ENCODE measurements at places on chromosomes 2 and 18.
A peak's percentile ranks its signal among the peaks of the same experiment; 100 is the strongest.

- no peak for DNase-seq
Measured at GRCh38 chr2:161870401-161870930, 203.5 kb downstream of the DPP4 start.

- DNase-seq, result no peak
Measured at GRCh38 chr18:46678785-46679399, 21.9 kb upstream of the LOXHD1 start.

- DNase-seq, result no peak
Measured at GRCh38 chr2:105712981-105713596, 31.6 kb upstream of the NCK2 start.

GRCh38 chr2:16650287-16651249, 15.1 kb downstream of the CYRIA start:
- DNase-seq, result no peak

DNA sequence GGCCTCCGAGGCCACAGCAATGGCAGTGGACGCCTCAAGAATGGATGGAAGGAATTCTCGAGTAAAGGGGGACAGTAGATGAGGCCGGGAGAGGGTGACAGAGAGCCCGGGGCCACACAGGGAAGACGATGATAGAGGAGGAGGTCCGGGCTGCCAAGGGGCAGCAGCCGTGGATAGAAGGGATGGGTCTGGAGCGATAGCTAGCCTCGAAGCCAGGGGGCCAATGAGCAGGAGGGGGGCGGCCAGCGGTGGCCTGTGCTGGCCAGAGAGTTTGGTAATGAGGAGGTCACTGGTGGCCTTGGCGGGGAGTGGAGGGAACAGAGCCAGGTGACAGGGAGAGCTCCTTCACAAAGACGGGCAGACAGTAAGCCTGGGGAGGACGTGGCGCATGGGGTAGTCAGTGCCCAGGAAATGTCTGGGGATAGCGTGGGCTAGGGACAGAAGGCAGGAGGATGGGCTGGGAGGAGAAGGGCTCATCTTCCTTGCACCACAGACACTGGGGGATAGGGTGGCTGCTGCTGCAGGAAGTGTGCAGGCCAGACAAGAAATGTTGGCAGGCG, 87.8 kb upstream of the ASB18 start:
- no peak for DNase-seq

- peak; percentile 36 for DNase-seq
Measured at GRCh38 chr18:69757733-69758132, 189.9 kb downstream of the CD226 start.

DNA sequence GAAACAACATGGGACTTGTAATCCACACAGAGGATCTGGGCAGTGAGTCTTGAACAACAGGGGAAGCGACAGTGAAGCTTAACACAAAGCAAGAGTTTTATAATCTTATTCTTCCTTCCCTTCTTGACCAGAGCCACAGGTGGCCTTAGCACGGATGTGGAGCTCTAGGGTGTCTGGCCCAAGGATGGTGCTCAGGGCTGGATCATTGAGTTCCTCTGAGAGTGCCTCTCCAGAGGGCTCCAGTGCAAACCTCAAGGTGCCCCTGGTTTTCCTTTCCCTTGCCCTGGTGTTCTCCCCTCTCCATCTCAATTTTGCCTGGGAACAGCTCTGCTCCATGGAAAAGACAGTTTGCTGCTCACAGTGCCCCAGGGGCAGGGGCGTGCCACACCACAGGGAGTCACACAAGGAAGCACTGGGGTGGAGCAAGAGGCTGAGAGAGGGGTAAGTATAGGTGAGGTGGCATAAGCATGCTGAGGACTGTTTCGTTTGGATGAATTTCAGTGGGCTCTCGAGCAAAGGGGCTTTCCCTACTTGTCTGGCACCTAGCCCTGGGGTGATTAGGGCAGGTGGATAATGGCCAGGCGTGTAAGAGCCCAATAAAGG, 88.6 kb upstream of the B3GNT7 start:
- no peak for DNase-seq

DNA sequence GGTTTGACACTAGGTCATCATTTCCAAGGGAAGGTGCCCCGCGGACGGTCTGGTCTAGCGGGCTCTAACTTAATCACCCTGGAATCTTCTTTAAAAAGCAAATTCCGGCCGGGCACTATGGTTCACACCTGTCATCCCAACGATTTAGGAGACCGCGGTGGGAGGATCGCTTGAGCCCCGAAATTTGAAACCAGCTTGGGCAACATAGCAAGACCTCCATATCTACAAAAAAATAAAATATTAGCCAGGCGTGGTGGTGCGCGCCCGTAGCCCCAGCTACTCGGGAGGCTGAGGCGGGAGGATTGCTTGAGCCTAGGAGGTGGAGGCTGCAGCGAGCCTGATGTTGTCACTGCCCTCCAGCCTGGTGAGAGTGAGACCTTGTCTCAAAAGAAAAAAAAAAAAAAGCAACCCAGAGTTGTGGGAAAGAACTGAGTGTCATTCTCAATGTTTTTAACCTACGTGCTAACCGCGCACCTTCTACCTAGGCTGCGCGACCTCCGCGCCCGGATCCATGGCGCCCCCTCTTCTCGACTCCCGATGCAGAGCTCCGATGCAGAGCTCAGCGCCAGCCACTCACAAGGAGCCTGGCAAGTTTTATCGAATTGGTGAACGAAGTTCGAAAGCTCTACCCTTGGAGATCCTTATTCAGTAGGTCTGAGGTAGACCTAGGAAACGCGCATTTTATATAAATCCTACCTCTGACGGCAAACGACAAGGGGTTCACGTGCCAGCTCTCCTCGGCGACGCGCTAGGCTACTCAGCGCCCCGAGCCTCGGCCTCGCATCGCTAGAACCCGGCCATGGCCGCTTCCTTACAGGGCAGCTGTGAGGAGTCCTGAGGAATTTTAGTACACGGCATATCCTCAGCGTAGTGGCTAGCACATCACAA, 888 bp upstream of the TWSG1 start:
- no peak for DNase-seq

GRCh38 chr18:32804134-32804888, 31.5 kb upstream of the KLHL14 start:
- no peak for DNase-seq

- DNase-seq, result no peak
Measured at GRCh38 chr18:7201096-7201495, 29.8 kb upstream of the LRRC30 start.

DNA sequence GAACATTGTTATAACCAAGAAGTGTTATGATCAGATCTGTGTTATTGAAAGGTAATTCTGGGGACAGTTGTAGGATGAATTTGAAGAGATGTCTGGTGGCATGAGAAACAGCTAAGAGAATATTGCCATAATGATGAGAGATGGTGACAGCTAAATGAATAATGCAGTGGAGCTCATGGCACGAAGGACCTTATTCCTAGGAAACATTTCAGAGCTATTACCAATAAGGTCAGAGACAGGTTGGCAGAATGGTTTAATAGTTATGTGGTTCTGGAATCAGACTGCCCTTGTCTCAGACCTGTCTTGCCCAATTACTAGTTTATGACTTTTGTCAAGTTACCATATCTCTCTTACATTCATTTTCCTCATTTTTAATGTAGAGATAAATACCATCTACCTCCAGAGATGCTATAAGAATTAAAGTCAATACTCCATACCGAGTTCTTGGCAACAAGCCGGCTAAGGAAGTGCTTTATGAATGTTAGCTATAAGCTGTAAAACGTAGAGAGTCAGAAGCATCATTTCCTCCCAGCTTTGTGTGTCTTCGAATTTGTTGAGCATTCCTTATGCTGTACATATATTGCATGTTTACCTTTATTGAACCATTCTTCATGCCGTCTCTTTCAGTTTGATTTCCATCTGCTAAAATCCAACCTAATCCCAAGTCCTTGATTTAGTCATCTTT, 73.6 kb upstream of the COL5A2 start:
- no peak for DNase-seq

- DNase-seq, result no peak
Measured at GRCh38 chr2:240247241-240247867, 106.9 kb upstream of the OTOS start.

DNA sequence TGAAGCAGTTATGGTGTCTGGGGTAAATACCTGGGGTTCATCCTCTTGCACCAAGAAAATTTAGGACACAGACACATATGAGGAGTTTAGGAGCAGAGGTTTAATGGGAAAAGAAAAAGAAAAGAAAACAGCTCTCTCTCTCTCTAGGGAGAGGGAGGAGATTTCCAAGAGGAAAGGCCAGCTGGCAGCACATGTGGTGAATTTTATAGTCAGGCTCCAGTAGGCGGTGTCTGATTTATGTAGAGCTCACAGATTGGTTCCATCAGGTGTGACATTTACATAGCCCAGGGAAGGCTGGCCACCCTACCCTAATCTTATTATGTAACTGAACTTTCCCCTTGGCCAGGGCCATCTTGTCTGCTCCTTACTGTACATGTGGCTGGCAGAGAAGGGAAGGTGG, 297.5 kb upstream of the RGPD4 start:
- no peak for DNase-seq

DNA sequence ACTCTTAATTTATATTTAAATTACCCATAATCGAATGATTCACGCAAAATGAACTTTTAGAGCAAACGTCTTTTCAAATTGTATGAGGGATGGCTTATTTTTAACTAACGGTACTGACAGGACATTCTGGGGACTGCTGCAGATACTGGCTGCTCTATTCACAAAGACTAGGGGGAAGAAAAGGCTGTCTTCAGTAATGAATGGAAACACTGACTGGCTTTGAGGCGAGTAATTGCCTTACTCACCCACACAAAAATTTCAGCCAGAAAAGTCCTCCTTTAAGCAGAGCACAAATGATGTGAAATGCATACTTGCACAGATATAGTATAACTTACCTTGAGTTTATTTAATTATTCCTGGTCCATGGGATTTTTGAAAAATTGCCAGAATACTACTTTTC, 852.6 kb downstream of the DPP10 start:
- no peak for DNase-seq

- DNase-seq, result no peak
Measured at GRCh38 chr2:102368461-102369109, 13.0 kb downstream of the IL18R1 start.

GRCh38 chr2:36352701-36353100, 2.9 kb upstream of the CRIM1 start:
- no peak for DNase-seq

- no peak for DNase-seq
Measured at GRCh38 chr2:60306267-60306861, 247.1 kb downstream of the BCL11A start.

DNA sequence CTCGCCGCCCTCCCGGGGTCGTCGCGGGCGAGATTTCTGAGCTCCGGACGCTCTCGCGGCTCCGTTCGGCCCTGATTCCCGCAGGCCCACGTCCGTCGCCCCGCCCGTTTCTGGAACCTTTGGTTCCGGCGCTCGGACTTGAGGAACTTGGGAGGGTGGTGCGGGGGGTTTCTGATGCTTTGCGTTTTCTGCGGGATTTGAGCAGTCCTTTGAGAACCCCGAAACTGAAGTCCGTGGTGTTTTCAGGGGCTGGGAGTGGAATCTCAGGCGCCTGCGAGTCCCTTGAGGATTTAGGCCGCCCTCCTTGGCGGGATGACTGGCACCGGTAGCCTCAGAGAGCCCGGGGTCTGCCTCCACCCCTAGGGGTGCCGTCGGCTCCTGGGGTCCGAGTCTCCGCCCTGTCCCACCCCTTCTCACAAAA, 336 bp downstream of the THNSL2 start:
- peak; percentile 26 for DNase-seq

DNA sequence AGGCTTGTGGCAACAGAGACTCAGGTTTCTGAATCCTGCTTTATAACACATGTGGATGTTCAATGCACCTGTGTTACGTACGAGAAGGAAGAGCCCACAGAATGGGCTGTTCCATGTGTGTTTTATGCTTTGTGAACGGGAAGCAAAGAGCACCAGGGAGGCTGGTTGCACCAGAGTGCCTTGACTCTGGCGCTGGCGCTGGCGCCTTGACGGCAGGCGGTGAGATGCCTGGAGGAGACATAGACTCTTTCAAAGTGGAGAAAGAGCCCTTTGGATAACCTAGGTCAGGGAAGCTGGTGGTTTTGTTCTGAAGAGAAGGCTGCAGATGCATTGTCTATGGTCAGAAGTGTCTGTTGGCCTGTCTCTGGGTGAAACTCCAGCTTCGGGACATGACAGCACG, 80.2 kb upstream of the APCDD1 start:
- no peak for DNase-seq

DNA sequence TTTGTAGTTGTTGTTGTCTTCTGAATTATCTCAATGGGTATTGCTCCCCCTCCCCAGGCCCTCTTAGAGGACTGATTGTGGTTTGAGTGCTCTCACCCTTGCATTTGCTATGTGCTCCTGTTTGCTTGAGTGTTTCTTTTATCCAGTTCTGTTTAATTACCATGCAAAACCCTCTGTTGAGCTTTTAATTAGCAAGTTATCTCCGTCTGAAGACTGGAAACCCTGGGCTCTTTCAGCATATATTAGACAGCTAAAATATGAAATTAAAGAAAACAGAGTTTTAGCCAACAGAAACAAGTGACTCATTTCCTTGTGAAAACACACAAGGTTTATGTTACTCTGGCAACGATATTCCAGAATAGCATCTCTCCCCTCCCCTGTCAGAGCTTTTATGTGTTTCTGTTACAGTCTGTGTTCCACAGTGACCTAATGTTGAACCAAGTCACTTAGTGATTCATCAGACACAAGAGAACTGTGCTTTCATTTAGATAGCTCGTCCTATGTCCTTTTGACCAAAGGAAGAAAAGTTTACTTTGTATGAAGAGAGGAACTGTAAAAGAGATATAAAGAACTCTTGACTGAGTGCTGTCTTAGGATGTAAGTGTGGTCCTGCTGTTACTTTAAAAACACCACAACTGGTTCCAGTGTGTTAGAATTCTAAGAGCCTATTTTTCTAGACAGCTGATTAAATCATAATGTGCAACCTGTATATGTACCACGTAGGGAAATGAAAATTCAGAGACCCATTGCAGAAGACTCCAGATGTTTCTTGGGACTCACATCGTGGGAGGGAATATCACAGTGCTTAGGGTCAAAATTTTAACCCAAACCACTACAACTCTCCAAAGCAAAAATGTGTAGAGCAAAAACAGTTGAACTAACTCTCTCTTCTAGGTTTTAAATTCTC, 172.8 kb upstream of the RBMS1 start:
- DNase-seq, result peak; percentile 35

DNA sequence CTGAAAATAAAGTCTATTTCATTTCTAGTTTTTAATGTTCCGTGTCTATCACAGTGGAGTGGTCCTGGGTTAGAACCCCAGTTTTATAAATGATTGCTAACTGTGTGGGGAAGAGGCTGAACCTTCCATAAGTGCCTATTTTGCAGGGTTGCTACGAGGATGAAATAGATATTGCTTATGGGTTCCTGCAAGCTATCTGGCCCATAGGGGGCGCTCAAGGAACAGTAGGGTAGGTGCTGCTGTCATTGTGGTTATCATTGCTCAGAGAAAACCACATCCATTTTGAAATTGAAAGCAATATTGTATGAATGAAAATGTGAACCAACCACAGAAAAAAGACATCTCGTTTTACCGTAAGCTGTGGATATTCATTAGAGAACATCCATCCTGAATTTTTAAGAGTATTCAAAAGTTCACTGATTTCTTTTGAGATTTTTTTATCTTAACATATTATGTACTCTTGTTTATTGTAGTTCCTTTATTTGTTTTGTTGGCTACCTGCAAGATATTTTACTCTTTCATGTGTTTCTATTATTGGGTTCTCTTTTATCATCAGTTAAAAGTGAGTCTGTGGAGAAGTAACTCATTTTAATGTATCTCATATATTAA, 261.6 kb downstream of the NAPG start:
- peak; percentile 2 for DNase-seq

GRCh38 chr2:38108907-38109731, 33.2 kb upstream of the CYP1B1 start:
- DNase-seq, result no peak

GRCh38 chr18:76524900-76525698, 30.1 kb upstream of the ZNF516 start:
- DNase-seq, result peak; percentile 85
